ENCODE measurements at places on chromosomes 6 and 20. TPM values are rescaled to one million over a fixed set of nuclear protein-coding genes. Genes with fewer than 3 reads are reported as not detected.

TDRD6 gene
- polyA plus RNA-seq = not detected

- no peak for DNase-seq
These were observed 15.5 kb upstream of the SNRNP48 start for GRCh38 chr6:7574500-7574899.

DNA sequence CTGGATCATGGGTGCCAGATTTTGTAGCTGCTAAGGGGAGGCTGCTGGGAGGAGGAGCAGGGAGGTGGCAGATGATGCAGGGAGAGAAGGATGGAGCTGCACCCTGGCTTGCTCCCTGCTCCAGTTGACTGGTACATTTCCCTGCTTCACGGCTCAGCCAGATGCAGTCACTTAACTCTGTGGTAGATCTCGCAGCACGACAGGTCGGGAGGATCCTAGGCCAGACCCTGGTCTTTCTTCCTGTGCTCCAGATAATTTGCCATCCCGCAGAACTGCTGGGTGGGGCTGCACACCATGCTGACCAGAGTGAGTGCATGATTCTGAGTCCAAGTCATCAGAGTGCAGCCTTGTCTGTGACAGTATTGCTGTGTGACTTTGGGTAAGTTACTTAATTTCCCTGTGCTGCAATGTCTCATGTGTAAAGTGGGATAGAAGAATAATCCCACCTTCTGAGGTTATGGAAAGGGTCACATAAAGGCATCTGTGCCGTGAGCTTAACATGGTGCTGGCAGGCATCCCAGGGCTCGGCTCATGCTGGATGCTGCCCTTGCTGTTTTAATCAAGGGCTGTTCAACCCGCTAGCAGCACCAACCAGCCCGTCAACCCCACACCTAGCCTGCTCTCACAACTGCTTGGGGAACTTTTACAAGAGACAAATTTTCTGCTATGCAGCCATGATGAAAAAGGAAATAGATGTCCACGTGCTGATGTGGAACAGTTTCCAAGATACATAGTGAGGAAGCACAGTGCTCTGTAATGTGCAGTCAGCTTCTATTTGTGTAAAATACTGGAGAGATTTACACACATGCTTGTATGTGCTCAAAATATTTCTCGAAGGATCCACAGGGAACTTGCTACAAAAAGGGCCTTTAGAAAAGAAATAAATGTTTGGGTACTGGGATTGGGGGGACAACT lies 257.9 kb downstream of the CDH26 start:
- no peak for DNase-seq

- peak; percentile 31 for DNase-seq
These were observed 96.8 kb downstream of the ANKRD60 start for GRCh38 chr20:58131551-58132142.

DNA sequence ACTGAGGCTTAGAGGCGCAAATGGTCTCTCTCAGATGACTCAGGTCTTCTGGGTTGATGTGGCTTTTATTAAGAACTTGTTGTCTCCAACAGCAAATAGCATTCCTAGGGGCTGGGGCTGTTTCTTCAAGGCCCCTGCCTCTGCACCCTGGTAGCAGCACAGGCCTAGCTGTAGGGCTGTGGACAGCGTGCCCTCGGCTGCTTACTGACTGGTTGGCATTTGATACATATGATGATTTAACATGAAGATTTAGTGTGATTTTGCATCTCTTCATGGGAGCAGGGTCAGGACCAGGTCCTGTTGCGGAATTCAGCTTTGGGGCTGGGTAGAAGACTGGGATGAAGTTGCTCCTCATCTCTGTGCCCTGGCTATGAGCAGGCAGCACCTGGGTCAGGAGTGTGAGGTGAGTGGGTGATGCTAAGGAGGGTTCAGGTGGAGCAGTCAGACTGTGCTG lies 24.3 kb upstream of the IER3 start:
- DNase-seq = no peak

DNA sequence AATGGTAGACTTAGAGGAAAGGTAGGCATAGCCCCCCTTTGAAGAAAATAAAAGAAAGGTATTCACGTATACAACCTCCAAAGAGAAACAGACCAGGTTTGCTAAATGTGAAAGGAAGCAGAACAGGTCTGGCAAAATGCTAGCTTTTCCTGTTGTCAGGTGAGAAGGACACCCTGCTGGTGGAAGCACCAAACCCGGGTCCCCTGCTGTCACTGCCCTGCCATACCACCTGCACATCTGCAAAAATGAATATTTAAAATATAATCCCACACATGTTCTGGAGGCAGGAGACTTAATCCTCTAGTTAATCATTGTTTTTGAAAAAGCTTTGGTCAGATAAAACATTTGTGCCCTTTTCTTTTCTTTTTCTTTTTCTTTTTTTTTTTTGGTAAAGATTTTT lies 48.9 kb upstream of the OLIG3 start:
- no peak for DNase-seq

PXDC1 gene
- 24.0 TPM for polyA plus RNA-seq

DNA sequence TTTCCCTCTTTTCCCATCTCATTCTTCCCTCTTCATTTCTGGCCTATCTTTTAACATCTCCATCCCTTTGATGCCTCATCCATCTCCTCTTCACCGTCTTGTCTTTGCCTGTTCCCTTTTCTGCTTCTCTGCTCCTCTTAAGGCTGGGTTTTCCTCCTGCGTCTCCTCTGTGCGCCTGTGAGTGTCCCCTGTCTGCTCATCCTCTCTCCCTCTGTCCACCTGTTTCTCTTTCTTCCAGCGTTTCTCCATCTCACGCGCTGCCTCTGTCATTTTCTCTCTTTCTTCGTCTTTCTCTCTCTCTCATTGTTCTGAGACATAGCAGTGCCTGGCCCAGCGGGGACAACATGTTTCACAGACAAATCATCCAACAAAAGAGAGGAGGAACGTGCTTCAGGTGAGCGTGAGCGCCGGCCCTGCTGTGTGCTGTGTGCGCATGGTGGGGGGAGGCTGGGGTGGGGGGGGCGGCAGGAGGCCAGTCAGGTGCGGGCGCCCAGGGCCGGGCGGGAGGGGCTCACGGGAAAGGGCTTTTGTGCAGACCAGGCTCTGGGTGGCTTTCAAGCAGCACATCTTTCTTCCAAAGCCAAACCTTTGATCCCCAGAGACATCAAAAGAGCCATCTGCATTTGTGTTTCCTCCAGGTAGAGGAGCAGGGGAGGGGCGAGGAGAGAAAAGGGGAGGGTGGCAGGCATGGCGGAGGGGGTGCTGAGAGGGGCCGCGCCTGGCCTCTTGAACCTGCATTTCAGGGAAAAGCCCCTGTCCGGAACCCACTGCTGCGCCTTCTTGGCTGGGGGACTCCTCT lies 121.3 kb downstream of the VEGFA start:
- no peak for DNase-seq

DNA sequence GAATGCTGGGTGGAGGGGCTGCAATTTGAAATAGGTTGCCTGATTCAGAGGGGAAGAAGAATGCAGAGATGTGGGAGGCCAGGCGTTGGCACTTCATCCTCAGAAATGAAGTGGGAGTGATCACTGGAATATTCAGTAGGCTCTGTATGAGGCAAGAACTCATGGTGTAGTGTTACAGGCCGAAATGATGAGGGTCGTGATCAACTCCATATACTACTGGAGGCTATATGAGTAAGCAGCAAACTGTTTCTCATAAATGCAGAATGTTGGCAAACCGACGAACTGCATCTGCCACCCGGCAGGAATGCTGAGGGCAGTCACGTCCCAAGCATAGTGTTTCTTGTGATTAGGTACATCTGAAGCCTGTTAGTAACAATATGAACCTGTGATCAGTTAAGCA lies 12.7 kb downstream of the KCNS1 start:
- peak; percentile 93 for DNase-seq

DNA sequence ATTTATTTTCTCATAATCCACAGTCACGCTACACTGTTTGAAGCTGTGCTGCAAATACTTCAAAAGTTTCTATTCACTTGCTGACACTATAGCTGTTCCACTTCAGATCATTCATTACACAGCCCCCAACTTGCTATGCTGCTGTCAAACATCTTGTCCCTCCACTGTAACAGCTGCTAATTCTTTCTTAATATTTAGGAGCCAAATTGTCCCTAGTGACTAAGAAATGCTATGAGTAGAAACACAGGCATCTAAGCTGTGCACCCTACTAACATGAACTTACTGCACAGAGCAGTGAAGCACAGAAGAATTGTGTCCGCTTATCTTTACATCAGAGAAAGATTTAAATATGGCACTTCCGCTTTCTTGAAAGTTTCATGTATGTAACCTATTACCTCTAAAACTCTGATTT lies 91.3 kb downstream of the PDE10A start:
- no peak for DNase-seq

DNA sequence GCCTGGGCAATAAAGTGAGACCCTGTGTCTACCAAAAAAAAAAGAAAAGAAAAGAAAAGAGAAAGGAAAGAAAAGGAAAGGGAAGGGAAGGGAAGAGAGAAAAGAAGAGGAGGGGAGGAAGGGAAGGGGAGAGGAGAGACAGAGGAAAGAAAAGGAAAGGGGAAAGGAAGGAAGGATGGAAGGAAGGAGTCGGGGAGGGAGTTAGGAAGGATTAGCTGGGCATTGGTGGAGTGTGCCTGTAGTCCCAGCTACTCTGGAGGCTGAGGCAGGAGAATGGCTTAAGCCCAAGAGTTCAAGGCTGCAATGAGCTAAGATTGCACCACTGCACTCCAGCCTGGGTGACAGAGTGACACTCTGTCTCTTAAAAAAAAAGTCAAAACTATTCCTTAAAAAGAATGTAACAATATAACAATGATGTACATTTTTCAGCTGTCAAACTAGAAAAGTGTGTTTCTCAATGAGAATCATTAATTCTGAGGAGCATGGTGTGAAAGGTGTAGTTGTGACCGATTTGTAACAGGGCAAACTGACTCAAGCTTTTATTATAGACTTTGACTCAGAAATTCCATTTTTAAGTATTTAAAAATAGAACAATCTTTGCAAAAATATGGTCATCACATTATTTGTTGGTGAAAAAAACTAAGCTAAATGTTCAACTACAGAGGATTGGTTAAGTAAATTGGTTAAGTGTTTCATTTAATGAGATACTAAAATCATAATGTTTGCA lies 14.7 kb downstream of the SNRPB start:
- DNase-seq = no peak

- no peak for DNase-seq
These were observed 9.6 kb downstream of the CHD6 start for GRCh38 chr20:41608606-41609005.

- DNase-seq = no peak
These were observed 23.5 kb downstream of the FIG4 start for GRCh38 chr6:109714611-109715010.

ASIP gene
- polyA plus RNA-seq = not detected

VGLL2 gene
- not detected for polyA plus RNA-seq

DNA sequence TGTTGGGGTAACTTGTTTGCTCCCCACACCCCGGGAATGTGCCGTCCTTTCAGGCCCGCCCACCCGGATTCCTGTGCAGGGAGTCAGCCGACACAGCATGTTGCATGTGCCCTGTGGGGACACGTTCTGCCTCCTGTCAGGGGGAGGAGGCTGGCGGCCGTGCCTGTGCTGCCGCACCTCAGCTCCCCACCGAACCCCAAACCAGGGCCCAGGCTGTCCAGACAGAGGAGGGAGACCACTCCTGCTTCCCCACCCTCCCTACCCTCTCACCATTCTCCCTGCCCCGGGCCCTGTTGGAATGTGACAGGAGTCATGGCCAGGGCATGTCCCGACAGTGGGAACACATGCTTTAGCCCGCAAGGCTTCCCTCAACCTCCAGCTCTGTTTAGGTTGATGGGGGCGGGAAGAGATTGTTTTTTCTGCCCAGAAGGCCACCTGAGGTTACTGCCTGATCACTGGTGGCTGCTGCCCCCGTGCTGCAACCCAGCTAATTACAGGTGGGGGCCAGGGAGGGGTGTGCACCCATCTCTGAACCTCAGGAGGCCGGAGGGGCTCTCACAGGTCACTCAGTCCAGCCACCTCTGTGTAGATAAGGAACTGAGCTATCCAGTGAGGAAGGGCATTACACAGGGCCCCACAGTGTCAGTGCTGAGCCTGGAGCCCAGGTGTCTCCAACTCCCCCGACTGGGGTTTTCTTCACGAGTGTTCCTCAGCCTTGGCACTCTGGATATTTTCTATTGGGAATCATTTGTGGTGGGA lies 13.6 kb downstream of the LRRC73 start:
- no peak for DNase-seq

SLC22A3 gene
- polyA plus RNA-seq = not detected

NINL gene
- 4.5 TPM for polyA plus RNA-seq

GRCh38 chr6:6818078-6818639 lies 229.6 kb downstream of the LY86 start:
- no peak for DNase-seq

DNA sequence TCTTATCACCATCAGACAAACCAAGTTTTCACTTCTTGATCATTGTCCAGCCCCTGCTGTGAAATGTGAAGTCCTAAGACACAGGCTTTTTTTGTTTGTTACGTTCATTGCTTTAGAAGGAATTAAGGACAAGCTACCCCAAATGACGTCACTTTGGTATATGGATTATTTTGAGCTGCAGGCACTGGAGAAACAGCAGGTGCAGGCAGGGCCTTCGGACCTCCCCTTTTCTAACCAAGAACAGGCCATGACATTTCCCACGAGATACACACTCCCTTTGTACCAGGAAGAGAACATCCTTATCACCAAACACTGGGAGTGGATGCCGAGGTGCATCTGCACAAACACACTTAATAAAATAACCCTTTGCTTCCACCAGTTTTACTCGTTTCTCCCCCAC lies 418.0 kb upstream of the SULF2 start:
- DNase-seq = no peak

DNA sequence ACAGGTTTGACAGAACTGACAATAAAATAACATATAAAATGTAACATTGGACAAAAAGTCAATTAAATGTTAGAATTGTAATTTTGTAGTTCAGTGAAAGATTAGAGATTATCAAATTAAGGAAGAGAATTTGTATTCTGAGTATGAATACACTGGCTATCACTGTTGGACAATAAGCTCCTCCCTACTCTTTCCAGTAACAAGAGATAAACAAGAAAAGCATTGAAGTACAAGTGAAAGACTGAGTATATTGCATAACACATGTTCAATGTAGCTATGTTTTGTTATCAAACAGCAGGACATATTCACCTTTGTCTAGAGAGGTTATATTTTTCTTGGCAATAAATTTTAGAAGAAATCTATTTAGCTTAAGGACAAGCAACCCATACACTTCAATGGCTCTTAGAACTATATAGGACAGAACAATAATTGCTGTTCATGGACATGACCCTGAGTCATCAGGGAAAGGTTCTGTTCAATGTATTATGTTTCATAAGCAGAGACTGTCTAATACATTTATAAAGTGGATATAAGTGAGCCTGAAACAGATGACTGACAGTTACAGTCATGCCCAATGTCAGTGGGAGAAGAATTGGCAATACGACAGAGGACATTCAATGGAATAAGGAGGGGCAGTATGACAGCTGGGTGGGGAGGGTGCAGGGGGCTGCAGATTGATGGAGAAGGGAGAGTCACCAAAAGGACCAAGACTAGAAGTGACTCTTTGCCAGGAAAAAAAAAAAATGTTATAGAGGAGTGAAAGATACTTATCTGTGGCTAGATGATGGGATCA lies 520.4 kb downstream of the FRK start:
- DNase-seq = no peak

REM1 gene
- not detected for polyA plus RNA-seq

- no peak for DNase-seq
These were observed 1075.8 kb upstream of the MANEA start for GRCh38 chr6:94501516-94501915.

- no peak for DNase-seq
These were observed 8.4 kb downstream of the VSX1 start for GRCh38 chr20:25073544-25073943.

C6orf118 gene
- not detected for polyA plus RNA-seq

- DNase-seq = no peak
These were observed 145.7 kb downstream of the BMP5 start for GRCh38 chr6:55729665-55730064.

MLN gene
- polyA plus RNA-seq = not detected

All from BJ (cell line).